ENCODE measurements at places on chromosomes 1 and 21.

GRCh38 chr1:230390371-230390770 is 35.8 kb downstream of the PGBD5 start:
- no peak for DNase-seq

- peak; percentile 60 for DNase-seq
Measured at GRCh38 chr21:45923146-45923545, 58.4 kb upstream of the COL6A1 start.

- DNase-seq, result no peak
Measured at GRCh38 chr21:35066824-35067223, 17.7 kb upstream of the RUNX1 start.

- DNase-seq, result no peak
Measured at GRCh38 chr1:172980971-172981370, 69.8 kb downstream of the TNFSF18 start.

DNA sequence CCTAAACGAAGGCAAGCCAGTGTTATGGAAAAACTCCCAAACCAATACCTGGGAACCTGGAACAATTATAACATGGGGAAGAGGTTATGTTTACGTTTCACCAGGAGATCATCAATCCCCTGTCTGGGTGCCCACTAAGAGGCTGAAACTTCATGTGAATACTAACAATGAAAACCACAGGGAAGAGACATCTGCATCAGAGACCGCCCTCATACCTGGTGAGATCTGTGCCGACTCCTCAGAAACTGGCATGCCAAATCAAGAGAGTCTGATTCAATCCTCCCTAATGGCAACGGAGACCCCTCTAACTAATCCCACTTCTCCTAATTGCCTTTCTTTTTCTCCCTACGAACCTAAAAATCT is 163.2 kb downstream of the IER5 start:
- DNase-seq, result no peak

DNA sequence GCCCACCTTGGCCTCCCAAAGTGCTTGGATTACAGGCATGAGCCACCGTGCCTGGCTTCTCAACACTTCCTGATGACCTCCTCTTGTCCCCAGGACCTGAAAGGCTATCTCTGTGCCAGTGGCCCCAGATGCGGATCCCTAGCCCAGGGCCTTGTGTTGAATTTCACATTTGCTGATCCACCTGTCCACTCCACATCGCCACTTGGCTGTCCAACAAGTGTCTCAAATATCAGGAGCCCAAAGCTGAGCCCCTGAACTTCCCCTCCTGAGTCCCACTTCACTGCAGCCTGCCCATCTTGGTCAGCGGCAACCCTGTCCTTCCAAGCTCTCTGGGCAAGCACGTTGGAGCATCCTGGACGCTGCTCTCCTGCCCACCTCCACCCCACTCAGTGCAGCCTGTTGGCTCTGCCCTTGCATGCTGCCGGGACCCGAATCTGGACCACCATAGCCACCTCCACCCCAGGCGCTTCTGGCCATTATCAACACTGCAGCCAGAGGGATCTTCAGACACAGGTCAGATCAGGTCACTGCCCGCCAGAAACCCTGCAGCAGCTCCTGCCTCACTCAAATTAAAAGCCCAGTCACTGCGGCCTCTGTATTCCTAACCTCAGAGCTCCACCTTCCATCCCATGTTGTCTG is 352.5 kb upstream of the VAMP3 start:
- no peak for DNase-seq

- peak; percentile 53 for DNase-seq
Measured at GRCh38 chr1:187689129-187689528, 860.4 kb downstream of the PLA2G4A start.

DNA sequence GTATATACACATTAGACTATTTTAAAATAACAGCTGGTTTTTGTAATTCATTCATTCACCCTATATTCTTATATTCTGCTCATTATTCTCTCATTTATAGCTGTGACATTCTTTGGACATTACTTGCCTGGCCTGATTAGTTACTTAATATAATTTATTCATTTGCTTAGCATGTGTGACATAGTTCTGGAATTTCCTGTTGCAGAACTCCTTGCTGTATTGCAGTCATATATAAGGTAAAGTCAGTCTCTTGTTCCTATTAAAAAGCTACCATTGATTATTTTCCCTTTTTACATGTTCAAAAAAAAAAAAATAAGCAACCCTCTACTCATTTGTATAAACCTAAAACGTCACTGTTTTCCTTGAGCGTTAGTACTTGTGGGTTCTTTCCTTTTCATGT is 23.9 kb downstream of the GNAT2 start:
- peak; percentile 56 for DNase-seq

DNA sequence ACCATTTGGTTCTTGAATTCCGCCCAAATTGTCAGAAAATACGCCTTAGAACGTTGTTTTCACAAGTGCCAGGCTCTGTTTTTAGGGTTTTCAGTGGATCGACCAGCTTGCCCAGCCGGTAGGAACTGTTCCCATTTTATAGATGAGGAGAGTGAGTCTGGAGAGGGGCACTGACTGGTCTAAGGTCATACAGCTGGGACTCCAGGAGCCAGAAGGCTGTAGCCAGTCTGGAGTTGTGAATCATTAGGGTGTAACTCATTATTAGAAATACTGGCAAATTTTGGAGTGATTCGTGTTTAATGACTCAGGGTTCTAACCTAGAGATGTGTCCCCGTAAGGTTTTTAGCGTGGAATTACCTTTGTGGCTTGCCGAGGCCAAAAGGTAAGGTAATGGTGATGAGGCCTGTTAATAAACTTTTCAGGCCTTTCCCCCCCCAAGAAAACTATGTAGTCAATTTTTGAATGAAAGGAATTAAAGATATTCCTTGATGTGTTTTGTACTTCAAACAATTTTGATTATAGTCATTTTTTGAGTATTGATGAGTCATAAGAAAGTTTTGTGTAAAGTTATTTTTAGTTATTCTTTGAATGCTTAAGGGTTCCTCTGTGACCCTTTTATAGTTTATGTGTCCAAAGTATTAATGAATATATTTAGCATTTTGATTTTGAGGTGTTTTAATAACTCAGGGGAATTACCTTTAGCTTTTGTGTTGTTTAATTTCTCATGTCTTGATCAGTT is 2.1 kb downstream of the DYRK1A start:
- DNase-seq, result peak; percentile 64

DNA sequence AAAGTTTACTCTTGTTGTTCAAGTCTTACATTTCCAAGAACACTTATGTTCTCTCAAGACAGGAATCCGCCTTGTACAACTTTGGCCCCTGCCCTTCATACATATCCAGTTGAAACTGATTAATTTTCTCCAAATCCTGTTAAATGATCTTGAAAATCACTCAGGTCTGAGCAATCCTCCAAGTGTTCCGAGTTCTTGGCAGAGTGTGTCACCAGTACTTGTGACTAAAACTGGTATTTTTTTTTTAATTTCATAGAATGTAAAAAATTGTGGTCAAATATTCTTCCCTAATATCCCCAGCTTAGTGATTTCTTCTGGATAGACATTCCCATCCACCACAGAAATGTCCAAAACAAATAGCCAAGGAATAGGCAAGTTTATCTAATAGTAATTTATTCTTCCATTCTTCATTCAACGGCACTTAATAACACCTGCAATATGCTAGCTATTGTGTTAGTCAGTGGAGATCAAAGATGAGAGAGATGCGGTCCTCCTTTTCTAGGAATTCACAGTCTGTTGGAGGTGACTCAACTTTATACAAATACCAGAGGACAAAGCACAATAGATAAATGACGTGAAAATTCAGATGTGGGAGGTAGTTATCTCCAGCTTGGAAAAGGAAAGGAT is 71.4 kb downstream of the DIRAS3 start:
- peak; percentile 72 for DNase-seq

DNA sequence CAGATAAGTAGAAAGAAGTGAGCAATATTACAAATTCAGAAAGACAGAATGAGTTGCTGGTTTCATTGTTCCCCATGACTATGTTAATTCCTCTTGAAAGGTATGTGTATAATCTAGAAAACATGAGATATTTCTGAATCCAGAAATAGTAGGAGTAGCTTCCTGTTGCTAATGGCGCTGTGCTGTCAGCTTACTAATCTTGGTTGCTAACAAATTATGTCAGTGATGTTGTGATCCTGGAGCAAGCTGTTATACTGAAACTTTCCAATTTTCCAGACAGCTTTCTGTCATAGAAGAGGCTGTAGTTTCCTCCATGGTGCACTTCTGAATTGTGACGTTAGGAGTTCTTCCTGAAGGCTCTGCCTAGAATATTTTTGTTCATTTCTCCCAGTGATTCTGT is 372.3 kb downstream of the USP25 start:
- no peak for DNase-seq

DNA sequence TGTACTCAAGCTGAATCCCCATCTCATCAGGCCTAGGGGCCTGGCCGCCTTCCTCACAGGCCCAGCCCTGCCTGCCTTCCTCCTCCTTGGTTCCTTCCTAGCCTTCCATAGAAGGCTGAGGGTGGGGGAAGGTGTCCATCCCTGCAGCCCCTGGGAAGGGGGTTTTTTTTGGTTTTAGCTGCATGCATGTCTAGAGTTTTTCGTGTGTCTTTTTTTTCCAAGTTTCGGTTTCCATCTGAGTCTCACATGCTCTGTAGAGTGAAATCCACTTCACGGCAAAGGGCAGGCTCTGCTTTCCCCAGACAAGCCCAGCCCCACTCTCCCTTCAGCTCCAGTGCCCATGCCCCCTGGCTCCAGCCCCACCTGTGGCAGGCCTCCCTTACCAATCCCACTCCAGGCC is 32.1 kb downstream of the GRHL3 start:
- no peak for DNase-seq

DNA sequence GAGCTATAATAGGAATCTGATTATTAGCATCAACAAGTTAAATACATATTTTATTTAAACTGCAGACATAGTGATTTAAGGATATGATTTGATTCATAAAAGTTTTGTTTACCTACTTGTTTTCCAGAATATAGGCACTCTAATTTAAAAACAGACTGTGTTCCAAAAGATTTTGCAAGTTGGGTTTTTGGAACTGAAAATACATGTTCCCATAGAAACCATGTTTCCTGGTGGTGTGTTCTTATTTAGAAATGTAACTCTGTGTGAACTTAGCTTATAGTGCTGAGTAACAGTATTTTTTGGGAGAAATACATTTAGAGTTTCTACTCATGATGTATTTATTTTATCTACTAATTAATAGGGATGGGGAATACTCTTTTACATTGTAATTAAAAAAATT is 21.8 kb downstream of the USP25 start:
- DNase-seq, result no peak

DNA sequence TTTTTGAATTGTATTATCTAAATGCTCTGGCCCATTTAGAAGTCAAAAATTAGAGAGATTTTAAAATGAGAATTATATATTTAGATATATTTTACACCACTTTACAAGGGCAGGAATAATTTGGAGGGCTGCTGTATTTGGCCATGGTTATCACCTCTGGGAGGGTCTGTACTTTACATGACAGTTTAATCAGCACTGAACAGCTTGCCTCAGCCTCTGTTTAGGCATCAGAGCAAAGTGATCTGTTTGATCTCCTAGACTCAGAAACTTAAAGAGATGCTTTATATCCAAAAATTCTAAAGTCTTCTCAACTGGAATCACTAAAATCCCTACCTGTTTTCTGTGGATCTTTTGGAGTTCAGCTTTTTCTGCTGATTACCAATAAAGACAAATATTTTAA is 5.4 kb upstream of the SPTA1 start:
- DNase-seq, result no peak

- no peak for DNase-seq
Measured at GRCh38 chr1:15100880-15101760, 52.4 kb upstream of the TMEM51 start.

GRCh38 chr1:212078826-212079225 is 43.3 kb downstream of the DTL start:
- no peak for DNase-seq

- DNase-seq, result no peak
Measured at GRCh38 chr1:10737651-10738050, 58.8 kb downstream of the CASZ1 start.

GRCh38 chr1:232987046-232987773 is 36.8 kb downstream of the NTPCR start:
- no peak for DNase-seq

Data from EL (cell line).